ENCODE measurements at places on chromosomes 5 and 9.

DNA sequence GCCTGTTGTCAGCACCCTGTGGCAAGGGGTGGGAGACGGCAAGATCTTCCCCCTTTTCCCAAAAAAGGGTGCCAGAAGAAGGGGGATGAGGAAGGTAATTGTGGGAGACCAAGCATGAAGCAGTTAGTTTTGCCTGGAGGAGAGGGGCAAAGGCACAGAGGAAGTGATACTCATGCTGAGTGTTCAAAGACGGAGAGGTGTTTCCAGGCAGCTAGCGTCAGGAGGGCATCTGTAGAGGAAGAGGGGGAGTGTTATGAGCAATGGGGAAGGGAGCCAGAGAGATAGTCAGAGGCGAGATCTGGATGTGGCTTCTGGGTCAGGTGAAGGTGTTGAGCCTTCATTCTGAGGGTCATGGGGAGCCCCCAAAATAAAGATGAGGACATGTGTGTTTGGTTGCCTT, 26.9 kb upstream of the ADAM19 start:
- DNase-seq = peak; percentile 65

DNA sequence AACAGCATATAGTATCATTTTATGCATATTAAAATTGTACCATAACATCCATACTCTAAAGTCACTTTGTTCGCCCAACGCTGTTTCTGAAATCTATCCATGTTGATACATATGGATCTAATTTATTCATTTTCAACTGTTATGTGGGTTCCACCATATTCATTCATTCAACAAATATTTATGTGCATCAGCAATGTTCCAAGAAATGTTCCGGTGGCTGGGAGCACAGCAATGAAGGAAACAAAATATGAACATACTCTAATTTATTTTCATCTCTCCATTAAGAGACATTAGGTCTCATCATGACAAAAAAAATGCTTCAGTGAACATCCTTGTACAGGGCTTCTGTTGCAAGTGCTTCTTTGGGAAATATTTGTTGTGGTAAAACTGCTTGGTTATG, 75.4 kb downstream of the MARCHF3 start:
- DNase-seq = no peak

- no peak for DNase-seq
These were observed 662.2 kb upstream of the ZNF608 start for GRCh38 chr5:125408448-125409233.

GRCh38 chr5:143791848-143792731, 19.9 kb upstream of the HMHB1 start:
- DNase-seq = no peak

GRCh38 chr5:176803943-176804498, 6.3 kb upstream of the UNC5A start:
- no peak for DNase-seq

GRCh38 chr9:6955251-6955921, 197.6 kb downstream of the KDM4C start:
- no peak for DNase-seq

GRCh38 chr9:121640491-121641223, 10.8 kb upstream of the DAB2IP start:
- DNase-seq = no peak

- DNase-seq = no peak
These were observed 195.7 kb downstream of the GAPVD1 start for GRCh38 chr9:125457357-125457756.

- no peak for DNase-seq
These were observed 12.9 kb upstream of the PRDM9 start for GRCh38 chr5:23494558-23494957.

DNA sequence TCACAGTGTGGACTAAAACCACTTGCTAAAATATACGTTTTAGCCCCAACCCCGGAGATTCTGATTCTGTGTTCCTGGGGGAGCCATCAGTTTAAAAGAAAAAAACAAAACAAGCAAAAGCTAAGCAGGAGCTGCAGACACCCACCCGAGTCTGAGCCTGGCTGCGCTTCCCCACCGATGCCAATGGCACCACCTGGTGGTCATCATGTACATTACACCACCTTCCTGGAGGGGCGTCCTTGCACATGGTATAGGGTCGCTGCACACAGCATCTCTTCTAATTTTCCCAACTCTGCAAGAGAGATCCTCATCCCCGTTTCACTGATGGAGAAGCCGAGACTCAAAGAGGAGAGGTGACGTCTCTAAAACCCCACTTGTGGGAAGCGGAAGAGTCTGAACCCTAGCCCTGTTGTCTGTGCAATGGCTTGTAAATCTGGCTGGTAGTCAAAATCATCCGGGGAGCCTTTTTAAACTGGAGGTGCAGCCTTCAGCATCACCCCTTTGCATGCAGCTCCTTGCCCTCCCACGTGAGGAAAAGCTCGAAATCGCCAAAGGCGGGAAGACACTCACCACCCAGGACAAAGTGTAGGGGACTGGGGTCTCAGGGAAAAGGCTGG, 23.1 kb upstream of the CNOT6 start:
- peak; percentile 51 for DNase-seq

- no peak for DNase-seq
These were observed 66.7 kb downstream of the PCDH1 start for GRCh38 chr5:141811287-141812155.

- DNase-seq = peak; percentile 85
These were observed 14.7 kb upstream of the CXXC5 start for GRCh38 chr5:139633295-139634027.

GRCh38 chr5:169860585-169860984, 119.7 kb downstream of the INSYN2B start:
- DNase-seq = no peak

DNA sequence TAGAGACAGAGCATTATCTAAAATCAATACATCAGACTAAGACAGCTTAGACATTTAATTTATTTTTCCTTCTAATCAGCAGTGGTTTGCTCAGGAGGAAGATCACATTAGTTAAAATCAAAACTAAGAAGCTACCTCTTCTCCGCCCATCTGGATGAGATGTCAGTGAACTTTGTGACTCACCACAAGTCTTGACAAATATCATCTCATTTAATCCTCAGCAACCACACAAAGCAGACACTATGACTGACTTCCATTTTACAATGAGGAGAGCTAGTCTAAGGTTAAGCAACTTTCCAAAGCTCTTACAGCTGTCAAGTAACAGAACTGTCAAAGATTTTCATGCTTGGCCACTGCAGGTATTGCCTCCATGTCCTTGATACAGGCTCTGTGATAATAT, 289.5 kb downstream of the DEPDC1B start:
- no peak for DNase-seq

DNA sequence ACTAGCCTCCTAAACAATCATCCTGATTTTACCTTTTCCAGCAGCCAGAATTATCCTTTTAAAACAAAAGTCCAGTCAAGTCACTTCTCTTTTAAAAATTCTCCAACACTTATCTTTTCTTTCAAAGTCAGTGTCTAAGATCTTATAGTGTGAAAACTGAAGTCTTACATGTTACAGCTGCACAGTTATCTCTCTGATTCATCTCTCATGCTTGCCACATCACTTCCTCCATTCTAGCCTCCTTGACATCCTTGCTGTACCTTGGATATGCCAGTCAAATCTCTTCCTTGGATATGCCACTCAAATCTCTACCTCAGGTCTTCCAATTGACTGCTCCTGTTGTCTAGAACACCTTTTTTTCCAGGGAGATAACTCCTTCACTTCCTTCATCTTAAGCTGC, 361.7 kb upstream of the FTMT start:
- DNase-seq = no peak

DNA sequence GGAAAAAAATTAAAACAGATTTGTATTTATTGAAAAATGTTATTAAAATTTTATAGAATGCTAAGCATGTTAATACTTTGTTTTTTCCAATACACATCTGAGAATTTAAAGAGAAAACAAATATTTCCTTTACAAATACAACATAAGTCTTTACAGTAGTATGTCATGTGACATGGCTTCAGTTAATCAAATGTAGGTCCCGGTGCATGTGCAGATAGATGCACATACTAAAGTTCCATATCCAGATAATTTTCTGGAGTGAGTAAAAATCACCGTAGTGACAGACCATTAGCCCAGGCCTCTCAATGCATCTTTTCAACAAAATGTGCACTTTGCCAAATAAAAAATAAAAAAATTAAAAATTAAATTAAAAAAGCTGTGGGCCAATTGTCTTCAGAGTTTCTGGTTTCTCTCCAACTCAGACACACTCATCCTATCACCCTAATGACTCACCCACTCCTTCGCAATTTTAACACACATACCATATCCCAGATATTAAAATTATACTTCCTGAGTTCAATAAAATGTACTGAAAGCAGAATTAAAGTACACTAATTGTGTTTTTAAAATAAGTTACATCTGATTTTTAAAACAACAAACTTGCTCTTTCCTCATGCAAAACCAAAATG, 508.1 kb downstream of the NR2F1-AS1 start:
- no peak for DNase-seq

GRCh38 chr5:149426931-149427330, 47.8 kb upstream of the IL17B start:
- DNase-seq = no peak

DNA sequence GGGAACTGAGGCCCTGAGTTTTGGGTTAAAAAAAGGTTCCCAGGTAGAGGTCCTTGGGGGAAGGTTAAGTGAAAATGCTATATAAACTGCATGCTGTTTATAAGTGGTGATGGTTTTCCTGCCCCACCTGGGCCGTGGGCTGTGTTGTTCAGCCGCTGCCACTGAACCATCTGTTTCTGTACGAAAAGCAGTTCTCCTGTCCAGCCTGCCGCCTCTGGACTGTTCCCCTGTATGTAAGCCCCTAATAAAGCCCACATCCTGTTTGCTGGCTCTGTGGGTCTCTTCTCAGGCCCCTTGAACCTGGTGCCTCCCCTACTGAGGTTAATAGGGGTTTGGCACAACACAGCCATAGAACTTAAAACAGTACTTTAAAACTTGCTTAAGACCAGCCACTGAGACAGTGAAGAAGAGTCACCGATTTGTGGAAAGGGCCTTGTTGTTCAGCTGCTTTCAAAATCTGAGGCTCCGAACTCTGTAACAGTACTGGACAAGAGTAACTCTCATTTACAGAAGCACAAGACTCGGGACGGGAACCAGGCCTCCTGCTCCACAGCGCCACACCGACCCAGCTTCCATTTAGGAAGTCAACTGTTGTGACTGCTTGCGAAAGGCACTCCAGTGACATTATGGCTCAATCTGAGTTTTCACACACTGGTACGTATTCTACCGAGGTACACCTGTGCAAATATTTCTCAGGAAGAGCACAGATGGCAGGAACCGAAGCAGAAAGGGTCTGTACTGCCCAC, 192.5 kb downstream of the CDK5RAP2 start:
- no peak for DNase-seq

GRCh38 chr9:4519604-4520003, 29.3 kb downstream of the SLC1A1 start:
- no peak for DNase-seq

DNA sequence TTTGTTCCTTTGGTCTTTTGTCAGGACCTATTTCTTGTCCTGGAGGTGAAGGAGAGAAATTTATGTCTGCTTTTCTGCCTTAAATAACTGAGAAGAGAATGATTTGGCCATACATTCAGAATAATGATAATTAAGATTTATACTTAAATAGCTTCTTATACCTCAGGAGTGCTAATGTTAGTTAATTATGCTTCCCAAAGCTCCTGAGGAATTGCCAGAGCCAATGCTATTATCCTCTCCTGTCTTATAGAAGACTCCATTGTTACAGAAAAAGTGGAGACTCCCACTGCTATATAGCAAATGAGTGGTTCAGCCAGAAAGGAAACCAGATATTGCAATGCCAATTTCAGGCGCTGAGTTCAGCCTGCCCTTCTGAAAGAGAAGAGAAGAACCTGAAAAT, 67.0 kb downstream of the NTRK2 start:
- no peak for DNase-seq

GRCh38 chr5:123119334-123119986, 30.4 kb downstream of the PRDM6 start:
- no peak for DNase-seq

- no peak for DNase-seq
These were observed 225.8 kb upstream of the DAPK1 start for GRCh38 chr9:87271696-87272477.

Data from CD4-positive, alpha-beta T cell (primary cell).